Colonic mucosa (tissue), 4 donors: ENCODE measurements at places on chromosomes 4 and X.

GRCh38 chr4:1714303-1715001 is 2.3 kb upstream of the SLBP start:
- no peak for DNase-seq
- H3K4me1 ChIP-seq: peaks cover 26% of the 10 kb centered on the region
- no peak overlapping the region for H3K4me3 ChIP-seq

DNA sequence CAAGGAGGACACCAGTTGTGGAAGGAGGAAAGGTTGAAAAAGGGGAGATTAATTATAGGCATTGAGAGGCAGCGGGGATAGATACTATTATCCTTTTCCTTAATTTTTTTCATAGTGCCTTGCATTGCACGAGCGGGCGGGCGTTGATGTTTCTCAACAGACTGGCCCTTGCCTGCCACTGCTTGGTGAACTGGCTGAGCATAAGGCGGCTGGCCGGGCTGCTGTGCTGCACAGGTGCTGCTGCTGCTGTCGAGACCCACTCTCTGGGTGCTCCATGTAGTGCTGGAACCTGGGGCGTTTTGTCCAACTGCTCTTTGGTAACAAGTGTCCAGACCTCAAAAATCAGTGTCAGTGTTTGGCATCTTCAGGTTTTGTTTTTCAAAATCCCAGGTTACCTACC is 83.3 kb upstream of the PAQR3 start:
- no peak overlapping the region for H3K27ac ChIP-seq
- H3K36me3 ChIP-seq: no peaks in the 10 kb centered on the region
- H3K4me3 ChIP-seq: no peak overlapping the region
- H3K4me1 ChIP-seq: no peaks in the 10 kb centered on the region

GRCh38 chr4:57490520-57491255 is 380.5 kb upstream of the IGFBP7 start:
- H3K4me3 ChIP-seq: no peak overlapping the region
- no peaks in the 10 kb centered on the region for H3K27me3 ChIP-seq
- H3K27ac ChIP-seq: no peak overlapping the region
- H3K4me1 ChIP-seq: no peaks in the 10 kb centered on the region
- no peak for DNase-seq

DNA sequence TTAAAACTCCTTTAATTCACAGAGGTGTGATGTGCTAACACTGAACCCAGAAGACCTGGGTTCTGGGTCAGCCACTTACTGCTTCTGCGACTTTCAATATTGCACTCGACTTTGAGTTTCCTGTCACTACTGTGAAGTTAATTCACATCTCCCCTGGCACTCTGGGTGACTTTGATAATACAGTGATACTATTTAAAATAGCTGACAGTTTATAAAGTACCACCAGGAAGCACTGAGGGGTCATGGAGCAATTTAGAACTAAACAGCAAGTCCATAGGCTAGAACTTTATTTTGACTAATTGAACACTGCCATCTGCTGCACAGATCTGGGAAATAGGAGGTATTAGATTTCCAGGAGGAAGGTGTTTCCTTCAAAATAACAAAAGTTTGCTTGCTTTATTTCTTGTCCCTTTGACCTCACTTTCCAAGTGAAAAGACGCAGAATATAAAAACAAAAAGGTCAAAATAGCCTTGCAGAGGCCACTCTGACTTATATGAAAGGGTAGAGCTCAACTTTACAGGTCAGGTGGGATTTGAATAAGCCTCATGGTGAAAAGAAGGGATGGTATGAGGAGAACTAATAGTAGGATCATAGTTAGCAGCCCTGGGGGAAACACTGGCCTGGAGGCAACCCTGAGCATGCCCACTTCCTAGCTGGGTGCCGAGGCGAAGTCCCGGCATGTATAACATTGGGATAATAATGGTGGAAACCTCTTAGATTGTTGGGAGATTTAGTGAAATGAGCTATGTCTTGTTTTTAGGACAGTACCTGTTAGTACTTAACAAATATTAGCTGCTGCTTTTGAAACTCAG is 53.4 kb downstream of the ZNF518B start:
- no peaks in the 10 kb centered on the region for H3K4me1 ChIP-seq
- no peaks in the 10 kb centered on the region for H3K27me3 ChIP-seq
- peak; percentile 27 for DNase-seq
- H3K4me3 ChIP-seq: no peak overlapping the region
- no peaks in the 10 kb centered on the region for H3K36me3 ChIP-seq
- no peak overlapping the region for H3K27ac ChIP-seq

DNA sequence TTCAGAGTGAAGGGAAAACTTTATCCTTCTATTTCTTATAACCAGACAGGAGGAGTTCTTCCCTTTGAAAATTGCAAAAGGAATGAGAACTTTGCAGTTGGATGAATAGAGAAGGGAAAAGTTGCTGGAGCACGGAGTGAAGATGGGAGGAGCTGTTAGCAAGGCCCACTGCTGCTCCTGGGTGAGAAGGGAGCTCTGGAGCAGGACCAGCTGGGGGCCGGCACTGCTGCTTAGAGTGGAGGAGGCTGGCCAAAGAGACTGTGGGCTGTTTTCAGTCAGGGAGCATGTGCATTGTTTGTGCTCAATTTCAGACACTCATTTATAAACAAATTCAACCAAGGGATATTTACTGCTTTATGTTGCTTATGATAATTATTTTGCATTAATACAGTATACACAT is 164.2 kb downstream of the STIM2 start:
- no peaks in the 10 kb centered on the region for H3K27me3 ChIP-seq
- no peak for DNase-seq
- no peaks in the 10 kb centered on the region for H3K36me3 ChIP-seq
- no peak overlapping the region for H3K4me3 ChIP-seq
- no peak overlapping the region for H3K27ac ChIP-seq
- H3K4me1 ChIP-seq: no peaks in the 10 kb centered on the region

DNA sequence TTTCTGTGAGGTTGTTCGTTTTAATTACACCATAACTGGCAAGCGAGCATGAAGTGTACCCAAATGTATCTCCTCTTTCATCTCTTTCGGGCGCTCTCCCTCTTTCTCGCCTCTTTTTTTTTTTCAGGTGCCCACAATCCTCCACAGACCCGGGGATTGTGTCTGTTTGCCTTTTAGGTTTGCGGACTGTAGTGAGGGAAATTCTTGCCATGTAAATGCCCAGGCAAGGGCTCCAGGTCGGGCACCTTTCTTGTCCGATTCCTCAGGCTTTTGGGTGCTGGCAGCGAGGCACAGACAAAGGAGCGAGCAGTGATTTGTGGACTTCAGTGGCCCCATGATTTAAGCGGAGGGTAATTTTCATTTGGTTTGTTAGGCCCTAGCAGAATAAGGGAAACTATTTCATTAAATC is 1.1 kb upstream of the PHOX2B start:
- H3K36me3 ChIP-seq: no peaks in the 10 kb centered on the region
- H3K27me3 ChIP-seq: peaks cover 87% of the 10 kb centered on the region
- no peak overlapping the region for H3K27ac ChIP-seq
- H3K4me1 ChIP-seq: no peaks in the 10 kb centered on the region

DNA sequence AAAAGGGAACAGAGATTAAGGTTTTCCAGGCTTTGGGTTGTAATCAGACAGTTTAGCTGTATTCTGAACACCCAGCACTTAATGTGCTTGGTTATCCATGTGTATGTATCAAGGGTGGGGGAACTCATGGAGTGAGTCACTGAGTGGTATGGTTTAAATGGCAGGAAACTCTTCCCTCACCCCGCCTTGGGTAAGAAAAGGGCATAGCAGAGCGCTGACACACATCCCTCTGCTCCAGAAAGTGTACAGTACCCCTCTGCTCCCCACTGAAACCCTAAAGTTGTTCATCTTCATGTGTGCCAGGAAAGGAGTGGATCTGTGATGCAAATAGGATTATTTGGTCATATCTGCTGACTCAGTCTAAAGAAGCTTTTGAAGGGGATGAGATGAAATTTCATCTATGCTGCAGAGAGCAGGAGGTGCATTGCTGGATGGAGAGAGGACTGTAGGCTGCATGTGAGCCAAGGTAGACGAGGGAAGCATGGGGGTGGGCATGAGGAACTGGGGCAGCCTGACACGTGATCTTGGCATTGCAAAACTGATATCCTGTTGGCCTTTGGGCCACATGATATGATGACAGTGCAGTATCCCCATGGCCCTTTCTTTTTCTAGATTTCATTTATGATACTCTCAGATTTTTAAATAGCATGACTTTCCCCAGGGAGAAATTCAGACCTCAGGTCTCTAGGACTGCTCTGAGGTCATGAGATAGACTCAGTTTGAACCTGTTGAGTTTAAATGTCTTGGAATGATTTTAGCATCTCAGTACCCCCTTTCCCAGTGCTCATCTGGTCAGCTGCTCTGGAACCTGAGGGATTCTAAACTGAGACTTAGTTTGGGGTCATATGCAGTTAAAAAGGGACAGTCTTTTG is 84.8 kb downstream of the TMEM164 start:
- no peak overlapping the region for H3K27ac ChIP-seq
- H3K4me1 ChIP-seq: no peaks in the 10 kb centered on the region
- H3K27me3 ChIP-seq: no peaks in the 10 kb centered on the region
- H3K36me3 ChIP-seq: no peaks in the 10 kb centered on the region

DNA sequence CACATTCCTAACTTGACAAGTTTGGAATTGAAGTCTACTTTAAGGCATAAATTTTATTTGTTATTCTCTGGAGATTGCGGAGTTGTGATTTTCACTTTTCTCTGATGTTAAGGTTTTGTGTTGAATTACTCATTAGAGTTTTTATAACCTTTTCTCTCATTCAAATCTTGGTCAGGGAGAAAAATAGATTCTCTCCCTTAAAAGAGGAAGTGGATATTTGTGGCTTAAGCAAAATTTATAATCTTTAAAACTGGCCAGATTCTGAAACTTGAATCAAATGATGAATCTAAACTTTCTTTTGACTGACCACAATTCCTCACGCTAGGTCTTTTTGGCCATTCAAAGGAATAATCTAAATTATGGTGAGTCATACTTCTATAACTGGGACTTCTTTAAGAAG is 361.4 kb downstream of the TEX13C start:
- H3K27me3 ChIP-seq: no peaks in the 10 kb centered on the region
- H3K27ac ChIP-seq: no peak overlapping the region
- H3K4me1 ChIP-seq: no peaks in the 10 kb centered on the region
- H3K4me3 ChIP-seq: no peak overlapping the region

DNA sequence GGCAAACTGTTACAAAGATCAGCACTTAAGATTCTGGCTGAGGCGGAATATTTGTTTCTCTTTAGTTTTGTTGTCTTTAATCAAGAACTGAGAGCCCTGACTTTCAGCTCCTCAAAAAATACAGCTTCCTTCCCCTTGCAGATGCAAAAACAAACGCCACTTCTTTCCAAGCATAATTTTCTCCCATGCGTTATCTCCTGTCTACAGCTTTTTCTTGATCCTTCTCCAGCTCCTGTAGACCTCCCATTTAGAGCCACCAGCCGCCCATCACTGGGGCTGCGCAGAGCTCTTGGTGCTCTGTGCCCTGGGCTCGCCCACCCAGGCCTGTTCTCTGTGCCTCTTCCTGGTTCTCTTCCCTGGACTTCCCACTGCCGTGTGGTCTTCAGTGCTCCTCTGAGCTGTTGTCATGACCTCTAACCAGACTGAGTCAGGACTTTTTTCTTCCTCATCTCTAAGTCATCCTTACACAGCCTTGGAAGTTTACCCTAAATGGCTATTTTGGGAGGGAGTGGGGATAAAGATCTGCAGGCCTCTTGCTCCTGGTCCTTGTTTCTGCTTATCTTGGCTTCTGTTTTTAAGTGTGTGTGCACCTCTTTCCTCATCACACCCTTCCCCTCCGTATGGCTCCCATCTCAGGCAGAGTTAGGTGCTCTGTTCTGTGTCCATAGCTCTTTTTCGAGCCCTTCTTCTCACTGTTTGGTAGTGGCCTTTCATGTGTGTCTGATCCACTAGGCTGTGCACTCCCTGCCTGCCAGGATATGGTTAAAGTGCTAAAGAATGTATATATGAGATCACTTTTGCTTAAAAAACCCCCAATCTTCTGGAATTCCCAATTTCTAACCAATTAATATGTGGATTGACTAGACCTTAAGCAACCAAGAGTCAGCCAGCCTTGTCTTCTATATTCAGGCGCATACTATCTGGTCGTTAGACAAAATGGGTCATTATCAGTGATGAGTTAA is 122.5 kb downstream of the PTTG2 start:
- no peaks in the 10 kb centered on the region for H3K36me3 ChIP-seq
- no peak for DNase-seq
- no peaks in the 10 kb centered on the region for H3K27me3 ChIP-seq
- H3K4me1 ChIP-seq: peaks cover 12% of the 10 kb centered on the region
- H3K27ac ChIP-seq: peak overlapping the region; percentile 46

- H3K4me1 ChIP-seq: no peaks in the 10 kb centered on the region
- no peak overlapping the region for H3K27ac ChIP-seq
- H3K4me3 ChIP-seq: no peak overlapping the region
These were observed 40.2 kb downstream of the CRMP1 start for GRCh38 chr4:5852523-5853202.

- no peak overlapping the region for H3K27ac ChIP-seq
- H3K36me3 ChIP-seq: no peaks in the 10 kb centered on the region
- H3K4me1 ChIP-seq: no peaks in the 10 kb centered on the region
- no peak overlapping the region for H3K4me3 ChIP-seq
- H3K27me3 ChIP-seq: no peaks in the 10 kb centered on the region
These were observed 239.1 kb downstream of the CHM start for GRCh38 chrX:85808217-85808616.

DNA sequence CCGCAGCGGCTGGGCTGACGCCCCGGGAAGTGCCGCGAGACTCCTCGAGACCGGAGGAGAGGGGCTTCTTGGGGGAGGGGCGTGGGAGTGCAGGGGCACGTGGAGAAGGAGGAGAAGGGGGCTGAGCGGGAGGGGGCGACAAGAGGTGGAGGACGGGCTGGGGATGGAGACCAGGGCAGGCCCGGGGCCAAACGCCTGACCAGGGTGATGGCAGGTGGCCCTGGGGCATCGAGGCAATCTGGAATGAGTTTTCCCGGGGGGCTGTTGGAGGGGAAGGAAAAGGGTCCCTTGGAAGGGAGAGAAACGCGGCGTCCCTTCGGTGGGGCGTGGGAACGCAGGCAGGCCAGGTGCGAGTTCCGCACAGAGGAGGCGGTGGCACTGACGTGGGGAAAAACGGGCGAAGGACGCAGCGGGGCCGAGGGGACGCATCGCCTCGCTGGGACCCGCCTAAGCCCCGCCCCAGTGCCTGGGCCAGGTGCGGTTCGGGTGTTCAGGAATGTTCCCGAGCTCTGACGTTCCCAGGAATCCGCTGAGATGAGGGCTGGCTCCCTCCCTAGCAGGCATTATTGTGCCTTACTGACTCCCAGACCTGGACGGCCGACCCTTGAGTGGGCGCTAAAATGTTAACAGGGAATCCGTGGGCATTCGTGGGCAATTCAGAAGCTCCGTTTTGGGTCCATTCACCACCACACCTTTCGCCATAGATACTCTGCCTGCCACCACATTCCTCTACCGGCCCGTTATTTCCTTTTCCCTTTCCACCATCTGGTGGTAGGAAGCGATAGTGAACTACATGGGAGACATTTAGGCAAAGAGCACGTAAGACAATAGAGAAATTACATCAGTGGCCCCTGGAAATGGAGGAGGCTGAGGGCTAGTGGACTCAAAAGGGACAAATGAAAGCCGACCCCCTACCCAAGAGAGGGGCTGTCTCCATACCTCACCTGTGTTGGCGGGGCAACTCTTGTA is 795 bp upstream of the SH3KBP1 start:
- no peaks in the 10 kb centered on the region for H3K27me3 ChIP-seq
- H3K4me1 ChIP-seq: no peaks in the 10 kb centered on the region
- peak overlapping the region; percentile 45 for H3K4me3 ChIP-seq
- no peaks in the 10 kb centered on the region for H3K36me3 ChIP-seq
- DNase-seq: peak; percentile 51
